ENCODE measurements at places on chromosomes 3 and 15. TPM values are rescaled to one million over a fixed set of nuclear protein-coding genes. Genes with fewer than 3 reads are reported as not detected.
A peak's percentile ranks its signal among the peaks of the same experiment; 100 is the strongest.

- no peak for DNase-seq
Observed at GRCh38 chr3:167361306-167361705, 18.8 kb downstream of the ZBBX start.

DNA sequence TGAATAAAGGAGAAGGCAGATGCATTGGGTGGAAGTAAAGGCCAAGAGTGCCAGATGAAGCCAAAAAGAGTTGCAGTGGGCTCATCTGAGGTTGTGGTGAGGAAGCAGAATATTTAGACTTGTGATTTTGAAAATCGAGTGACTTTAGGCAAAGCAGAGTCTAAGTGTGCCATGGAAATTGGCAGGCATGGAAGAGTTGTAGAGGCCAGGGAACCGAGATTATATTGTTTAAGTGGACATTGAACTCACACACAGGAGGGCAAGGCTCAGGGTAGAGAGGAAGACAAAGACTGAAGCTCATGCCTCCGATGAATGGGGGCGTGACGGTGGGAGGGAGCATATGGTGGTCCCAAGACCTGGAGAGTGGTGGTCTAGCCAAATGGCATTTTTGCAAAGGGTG lies 347.5 kb downstream of the EPHB1 start:
- DNase-seq: no peak

GRCh38 chr3:45124352-45124751 lies 21.8 kb downstream of the CDCP1 start:
- DNase-seq: peak; percentile 98

The CHST13 gene
- not detected for total RNA-seq

GRCh38 chr3:42504334-42505127 lies 2.1 kb downstream of the VIPR1 start:
- DNase-seq: no peak
